Osteoblast (primary cell): ENCODE measurements at places on chromosomes 5 and 9. TPM values are rescaled to one million over a fixed set of nuclear protein-coding genes. Genes with fewer than 3 reads are reported as not detected.

Gene PCA3
- under 0.01 and 0.36 TPM in 2 replicates for total RNA-seq

Gene N4BP3
- under 0.01 TPM in 2 replicates for total RNA-seq

Gene MORN5
- 0.36 TPM in 1 of 2 replicates, not detected in the other for total RNA-seq

Gene CATSPER3
- 0.29 and 0.36 TPM in 2 replicates for total RNA-seq

Gene COL23A1
- under 0.01 TPM in 1 of 2 replicates, not detected in the other for total RNA-seq

Gene ENHO
- total RNA-seq: under 0.01 and 0.29 TPM in 2 replicates

Gene ACTBL2
- total RNA-seq: not detected in 2 replicates

Gene CACFD1
- total RNA-seq: 8.0 and 9.0 TPM in 2 replicates

Gene ZFP37
- total RNA-seq: 3.2 and 3.3 TPM in 2 replicates

Gene GLDC
- 0.72 and 2.4 TPM in 2 replicates for total RNA-seq

Gene RC3H2
- 49.2 and 52.5 TPM in 2 replicates for total RNA-seq

Gene PRSS3
- total RNA-seq: 2.2 and 3.5 TPM in 2 replicates

Gene MCTP1
- total RNA-seq: 5.8 and 6.8 TPM in 2 replicates

Gene SHISAL2B
- total RNA-seq: not detected in 2 replicates

Gene ARL14EPL
- total RNA-seq: not detected in 2 replicates

Gene MARVELD2
- total RNA-seq: 7.7 and 9.4 TPM in 2 replicates

Gene ADAMTS6
- total RNA-seq: 135 and 150 TPM in 2 replicates

Gene CCNO
- 1.4 and 2.1 TPM in 2 replicates for total RNA-seq

Gene OSMR
- 174 and 189 TPM in 2 replicates for total RNA-seq

Gene SV2C
- total RNA-seq: not detected in 2 replicates

Gene GTF2H2
- 43.0 and 47.8 TPM in 2 replicates for total RNA-seq

Gene NSG2
- total RNA-seq: not detected in 2 replicates

Gene GABRA1
- not detected in 2 replicates for total RNA-seq

Gene OBP2B
- not detected in 2 replicates for total RNA-seq

Gene OGN
- total RNA-seq: 0.36 and 0.88 TPM in 2 replicates

Gene HACD4
- total RNA-seq: 6.8 and 8.3 TPM in 2 replicates

Gene CAPSL
- not detected in 2 replicates for total RNA-seq

Gene LCN6
- not detected in 2 replicates for total RNA-seq

Gene ARL10
- total RNA-seq: 8.3 and 14.1 TPM in 2 replicates

Gene CARTPT
- total RNA-seq: not detected in 2 replicates

Gene PCDHGA3
- 2.4 and 2.9 TPM in 2 replicates for total RNA-seq

Gene HAVCR1
- 0.36 TPM in 1 of 2 replicates, not detected in the other for total RNA-seq

Gene C1QTNF3
- total RNA-seq: 2.2 and 2.4 TPM in 2 replicates

Gene DIRAS2
- under 0.01 TPM in 1 of 2 replicates, not detected in the other for total RNA-seq

Gene PGM5
- 0.36 and 1.2 TPM in 2 replicates for total RNA-seq

Gene SLC45A2
- 0.36 and 0.59 TPM in 2 replicates for total RNA-seq

Gene C5
- total RNA-seq: 5.1 and 5.6 TPM in 2 replicates

Gene DMRT3
- not detected in 2 replicates for total RNA-seq

Gene PRDM9
- total RNA-seq: not detected in 2 replicates
